GDM1 (cell line): ENCODE measurements at places on chromosomes 6 and 20.

DNA sequence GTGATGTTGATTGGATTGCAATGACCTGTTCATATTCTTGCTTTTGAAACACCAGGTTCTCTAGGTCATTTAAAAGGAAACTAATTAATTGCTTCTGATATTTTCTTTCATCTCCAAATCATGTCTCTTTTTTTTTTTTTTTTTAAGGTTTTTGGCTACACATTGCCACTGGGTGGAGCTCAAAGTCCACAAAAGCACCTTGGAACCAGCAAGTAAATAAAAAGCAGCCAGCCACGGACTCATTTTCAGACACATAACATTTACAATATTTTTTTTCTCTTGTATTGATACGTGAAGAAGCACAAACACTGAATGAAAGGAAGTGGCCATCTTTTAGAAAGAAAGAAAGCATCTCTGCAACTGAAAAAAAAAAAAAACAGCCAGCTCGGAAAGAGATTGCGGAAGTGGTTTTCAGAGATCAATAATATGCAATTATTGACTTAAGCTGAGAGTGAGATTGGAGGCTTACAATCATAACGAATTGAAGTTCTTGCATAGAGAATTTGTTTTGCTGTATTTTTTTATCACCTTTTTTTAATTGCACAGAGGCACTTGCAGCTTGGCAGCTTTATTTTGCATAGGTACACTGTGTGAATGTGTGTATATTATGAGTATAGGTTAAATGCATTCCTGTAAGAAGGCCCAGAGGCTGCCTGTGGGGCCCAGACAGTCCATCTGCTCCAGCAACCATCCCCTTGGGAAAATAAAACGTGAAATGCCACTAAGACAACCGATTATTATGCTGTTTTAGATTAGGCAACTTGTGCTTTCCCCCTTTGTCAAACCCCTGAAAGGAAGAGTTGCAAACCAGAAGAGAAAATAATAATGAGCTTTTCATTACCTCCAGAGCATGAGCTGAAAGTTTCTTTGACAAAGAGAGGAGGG is 28.2 kb downstream of the CGA start:
- no peak for DNase-seq

DNA sequence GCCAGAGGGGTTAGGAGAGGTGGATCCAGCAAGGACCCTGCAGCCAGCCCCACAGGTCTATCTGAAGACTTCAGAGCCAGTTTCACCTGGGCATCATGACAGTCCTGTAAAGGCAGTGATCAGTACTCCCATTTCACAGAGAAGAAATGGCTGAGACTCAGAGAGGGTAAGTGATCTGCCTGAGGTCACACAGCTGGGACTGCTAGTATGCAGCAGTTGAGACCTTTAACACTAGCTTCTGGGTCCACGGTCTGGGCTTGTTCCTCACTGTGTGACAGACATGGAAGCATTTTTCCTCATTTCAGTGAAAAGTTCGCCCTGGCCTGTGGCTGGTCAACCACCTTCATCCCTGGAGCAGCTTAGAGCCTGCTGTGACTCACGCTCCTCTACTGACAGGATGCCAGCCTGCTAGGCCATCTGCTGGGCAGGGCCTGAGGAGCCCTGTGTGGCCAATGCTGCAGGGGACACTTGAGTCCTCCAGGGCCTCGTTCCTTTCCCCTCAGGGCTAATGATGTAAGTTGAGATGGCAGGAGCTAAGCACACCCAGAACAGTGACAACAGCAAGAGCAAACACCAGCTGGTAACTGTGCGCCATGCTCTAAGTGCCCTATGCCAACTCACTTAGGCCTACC is 192.0 kb downstream of the LRFN2 start:
- no peak for DNase-seq

- DNase-seq: peak; percentile 35
Measured at GRCh38 chr6:35552285-35552917, 39.7 kb upstream of the TULP1 start.

DNA sequence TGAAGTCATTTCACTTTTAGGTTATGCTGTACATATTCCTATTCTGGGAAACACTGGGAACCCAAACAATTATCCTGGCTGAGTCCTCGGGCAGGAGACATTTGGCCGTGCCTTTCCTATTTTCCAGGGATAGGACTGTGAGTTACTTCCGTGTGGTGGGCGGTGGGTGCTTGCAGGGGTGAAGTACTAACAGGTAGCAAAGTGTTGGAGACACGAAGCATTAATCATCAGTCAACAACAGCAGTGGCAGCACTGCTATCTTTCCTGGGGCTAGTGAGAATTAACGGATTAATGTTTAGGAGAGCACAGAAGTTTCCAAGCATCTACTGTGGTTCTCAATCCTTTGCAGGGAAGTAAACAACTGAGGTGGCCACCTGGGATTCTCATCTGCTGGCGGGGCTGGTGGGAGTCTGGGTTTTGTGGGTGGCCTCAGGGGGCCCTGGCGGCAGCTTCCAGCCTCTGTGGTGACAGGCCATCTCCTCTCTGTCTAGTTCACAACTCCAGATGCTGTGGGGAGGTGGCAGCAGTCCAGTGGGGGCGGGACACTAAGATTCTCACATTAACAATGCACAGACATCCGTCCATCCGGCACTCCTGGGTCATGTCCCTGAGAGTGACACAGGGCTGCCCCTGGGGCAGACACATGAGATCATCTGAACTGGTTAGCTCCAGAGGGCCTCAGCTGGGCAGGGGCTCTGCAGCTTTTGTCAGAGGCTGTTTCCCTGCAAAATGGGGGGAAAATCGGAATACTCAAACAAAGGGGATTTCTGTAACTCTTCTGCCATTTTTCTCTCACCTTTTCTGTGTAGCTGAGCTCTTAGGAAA is 90.9 kb downstream of the GJA10 start:
- no peak for DNase-seq

- DNase-seq: no peak
Measured at GRCh38 chr6:71248878-71249544, 39.6 kb upstream of the OGFRL1 start.

GRCh38 chr20:49320460-49320859 is 42.6 kb upstream of the ZNFX1 start:
- no peak for DNase-seq

GRCh38 chr20:34473262-34473883 is 42.8 kb upstream of the DYNLRB1 start:
- DNase-seq: peak; percentile 15

GRCh38 chr20:50017160-50017559 is 34.4 kb downstream of the SNAI1 start:
- no peak for DNase-seq

- DNase-seq: no peak
Measured at GRCh38 chr6:153047386-153047785, 44.9 kb upstream of the MTRF1L start.

GRCh38 chr6:132400883-132401617 is at the start of gene MOXD1:
TSS of gene MOXD1 (minus strand) at chr6:132401475. CDS start at chr6:132401426, 49 bp downstream.
- DNase-seq: no peak

GRCh38 chr6:126227833-126228702 is 111.8 kb upstream of the CENPW start:
- no peak for DNase-seq

DNA sequence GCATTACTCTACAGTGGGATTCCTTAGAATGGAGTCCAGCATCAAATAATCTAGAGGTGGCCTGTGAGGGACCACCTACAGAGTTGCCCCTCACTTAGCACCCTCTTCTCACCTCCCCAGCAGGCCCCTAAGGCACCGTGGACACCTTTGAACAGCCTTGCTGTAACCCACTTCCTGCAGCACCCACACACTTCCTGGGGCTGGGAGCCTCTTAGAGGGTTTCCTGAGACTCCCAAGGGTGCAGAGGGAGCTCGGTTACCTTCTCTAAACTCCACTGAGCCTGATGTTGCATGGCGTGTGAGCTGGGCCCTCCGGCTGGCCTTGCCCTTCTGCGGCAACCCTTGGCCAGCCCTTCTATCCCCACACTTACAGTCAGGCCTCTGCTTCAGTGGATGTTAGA is 7.3 kb upstream of the SIRPG start:
- no peak for DNase-seq

GRCh38 chr6:26389349-26389894 is 6.5 kb downstream of the BTN2A2 start:
- no peak for DNase-seq

DNA sequence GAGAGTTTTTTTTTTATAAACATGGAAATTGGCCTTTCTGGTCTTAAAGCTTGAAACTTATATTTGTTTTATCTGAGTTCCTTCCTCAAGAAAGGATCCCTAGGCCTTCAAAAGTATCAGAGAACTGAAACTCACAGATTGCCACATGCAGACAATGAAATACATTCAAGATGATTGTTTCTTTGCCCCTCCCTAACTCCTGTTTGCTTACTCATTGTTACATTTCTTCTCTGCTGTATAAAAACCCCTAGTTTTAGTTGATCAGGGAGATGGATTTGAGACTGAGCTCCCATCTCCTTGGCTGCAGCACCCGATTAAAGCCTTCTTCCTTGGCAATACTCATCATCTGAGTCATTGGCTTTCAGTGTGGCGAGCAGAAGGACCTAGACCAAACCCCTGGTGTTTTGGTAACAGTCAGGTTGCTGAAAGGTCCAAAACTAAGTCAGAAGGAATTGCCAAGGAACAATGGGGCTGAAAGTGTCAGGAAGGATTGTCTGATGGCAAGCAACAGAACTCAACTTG is 132.3 kb upstream of the SULF2 start:
- DNase-seq: no peak

- no peak for DNase-seq
Measured at GRCh38 chr6:75758061-75758460, 9.0 kb downstream of the MYO6 start.

DNA sequence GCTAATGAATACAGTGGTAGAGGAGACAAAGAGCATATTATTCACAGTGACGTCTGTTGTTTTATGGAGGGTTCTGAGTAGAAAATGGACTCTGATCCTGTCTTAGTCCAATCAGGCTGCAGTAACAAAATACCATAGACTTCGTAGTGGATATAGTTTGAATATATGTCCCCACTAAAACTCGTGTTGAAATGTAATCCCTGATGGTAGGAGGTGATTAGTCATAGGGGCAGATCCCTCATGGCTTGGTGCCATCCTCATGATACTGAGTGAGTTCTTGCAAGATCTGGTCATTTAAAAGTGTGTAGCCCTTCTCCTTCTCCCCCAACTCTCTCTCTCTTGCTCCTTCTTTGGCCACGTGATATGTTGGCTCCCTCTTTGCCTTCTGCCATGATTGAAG is 82.5 kb downstream of the CD83 start:
- no peak for DNase-seq

DNA sequence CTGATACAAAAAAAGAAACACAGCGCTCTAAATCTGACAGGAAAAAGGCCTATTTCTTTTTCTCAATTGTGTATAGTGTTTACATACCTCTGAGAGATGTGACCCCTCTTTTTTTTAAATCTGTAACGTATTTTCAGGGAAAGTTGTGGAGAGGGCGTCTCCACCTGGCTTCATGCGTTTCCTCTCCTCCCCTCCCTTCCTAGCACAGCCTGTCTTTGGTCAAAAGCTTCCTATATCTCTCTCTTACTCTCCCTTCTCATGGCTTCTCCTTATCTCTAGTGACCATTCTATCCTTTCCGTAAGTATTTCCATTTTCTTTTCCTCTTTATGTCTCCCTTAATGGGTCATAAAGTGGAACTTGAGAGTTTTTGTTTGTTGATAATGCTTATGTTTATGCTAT is 458.9 kb downstream of the HACE1 start:
- no peak for DNase-seq

GRCh38 chr20:62571669-62572344 is 70.5 kb upstream of the SLCO4A1 start:
- DNase-seq: peak; percentile 28

- DNase-seq: peak; percentile 45
Measured at GRCh38 chr6:12605888-12606345, 110.7 kb upstream of the PHACTR1 start.

GRCh38 chr6:49550492-49551077 is at the start of gene C6orf141:
TSS of gene C6orf141 (plus strand) at chr6:49550668. CDS start at chr6:49550793, 125 bp downstream.
- DNase-seq: no peak

DNA sequence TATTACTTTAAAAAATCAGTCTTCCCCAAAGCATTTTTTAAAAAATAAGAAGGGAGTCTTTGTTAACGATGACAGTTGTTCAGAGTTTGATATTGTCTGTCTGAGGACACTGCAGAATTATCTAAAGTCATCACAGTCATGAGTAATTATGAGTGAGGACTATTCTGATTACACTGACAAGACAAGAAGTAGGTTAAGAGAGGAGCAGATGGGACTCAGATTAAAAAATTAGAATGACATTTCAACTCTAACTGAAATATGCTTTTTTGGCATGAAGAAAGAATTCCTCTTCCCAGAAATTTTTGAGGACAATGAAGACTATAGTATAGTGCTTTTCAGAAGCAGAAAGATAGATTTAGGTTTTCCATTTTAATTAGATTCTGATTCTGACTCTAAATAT is 456.5 kb downstream of the EPHA7 start:
- DNase-seq: no peak

DNA sequence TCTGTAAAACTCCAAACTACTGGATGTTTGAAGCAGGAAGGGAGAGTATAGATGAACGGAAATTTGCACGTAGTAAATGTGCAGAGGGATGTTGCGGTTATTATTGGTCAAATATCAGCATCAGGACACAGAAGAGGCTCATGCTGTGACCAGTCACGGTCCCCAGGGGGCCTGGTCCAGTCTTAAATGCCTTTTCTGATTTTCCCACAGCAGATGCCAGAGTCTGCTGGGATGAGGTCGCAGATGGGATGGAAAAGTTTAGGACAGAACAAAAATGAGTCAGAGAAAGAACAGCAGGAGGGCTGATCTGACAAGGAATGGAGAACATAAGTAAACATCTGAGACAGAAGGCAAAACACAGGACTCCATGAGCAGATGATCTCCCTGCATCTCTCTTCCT is 11.7 kb upstream of the SIRPG start:
- no peak for DNase-seq

DNA sequence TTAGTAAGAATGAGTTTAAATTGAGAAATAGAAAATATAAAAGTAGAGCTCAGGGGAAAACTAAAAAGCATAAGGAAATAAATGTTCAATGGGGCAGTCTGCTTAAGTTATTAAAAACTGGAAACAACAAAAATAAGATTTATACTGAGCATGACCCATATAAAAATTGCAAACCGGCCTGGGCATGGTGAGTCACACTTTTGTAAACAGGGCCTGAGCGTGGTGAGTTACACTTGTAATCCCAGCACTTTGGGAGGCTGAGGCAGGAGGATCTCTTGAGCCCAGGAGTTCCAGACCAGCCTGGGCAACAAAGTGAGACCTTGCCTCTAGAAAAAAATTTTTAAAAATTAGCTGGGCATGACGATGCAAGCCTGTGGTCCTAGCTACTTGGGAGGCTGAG is 74.6 kb downstream of the TMEM244 start:
- no peak for DNase-seq
